ENCODE measurements at places on chromosomes 16 and 17.

GRCh38 chr16:3112058-3112880 lies at the start of gene ZNF205:
Gene ZNF205 (plus strand): TSS chr16:3112586. CDS start chr16:3113431, 845 bp downstream.
- DNase-seq = peak; percentile 85

DNA sequence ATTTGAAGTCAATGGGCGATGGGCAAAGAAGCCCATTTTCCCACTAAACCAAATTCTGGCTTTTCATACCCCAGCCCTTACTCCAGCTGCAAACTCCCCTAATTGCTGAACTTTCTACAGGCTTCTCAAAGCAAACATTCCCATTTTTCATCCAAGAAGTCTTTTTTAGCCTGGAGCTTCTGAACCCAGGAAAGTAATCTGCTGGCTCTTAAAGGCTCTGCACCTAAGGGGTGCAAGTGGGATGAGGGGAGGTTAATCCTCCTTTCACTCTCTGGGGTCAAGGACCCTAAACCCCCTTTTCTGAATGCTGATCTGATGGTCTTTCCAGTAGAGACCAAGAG lies 2.4 kb downstream of the HOXB7 start:
- no peak for DNase-seq

- no peak for DNase-seq
These were observed 208.5 kb downstream of the NTN1 start for GRCh38 chr17:9229826-9230201.

- DNase-seq = no peak
These were observed 3.3 kb upstream of the RNF112 start for GRCh38 chr17:19407601-19408345.

GRCh38 chr16:4376893-4377572 lies 5.4 kb downstream of the VASN start:
- DNase-seq = no peak

GRCh38 chr17:907725-908124 lies 71.9 kb downstream of the NXN start:
- DNase-seq = no peak

- peak; percentile 61 for DNase-seq
These were observed 8.8 kb upstream of the KRT31 start for GRCh38 chr17:41406205-41406604.

GRCh38 chr16:48317026-48317425 lies 68.2 kb downstream of the SIAH1 start:
- no peak for DNase-seq

- DNase-seq = no peak
These were observed 308.2 kb upstream of the IRX3 start for GRCh38 chr16:54594601-54595391.

GRCh38 chr16:12120982-12121652 lies 144.6 kb downstream of the SNX29 start:
- peak; percentile 49 for DNase-seq

DNA sequence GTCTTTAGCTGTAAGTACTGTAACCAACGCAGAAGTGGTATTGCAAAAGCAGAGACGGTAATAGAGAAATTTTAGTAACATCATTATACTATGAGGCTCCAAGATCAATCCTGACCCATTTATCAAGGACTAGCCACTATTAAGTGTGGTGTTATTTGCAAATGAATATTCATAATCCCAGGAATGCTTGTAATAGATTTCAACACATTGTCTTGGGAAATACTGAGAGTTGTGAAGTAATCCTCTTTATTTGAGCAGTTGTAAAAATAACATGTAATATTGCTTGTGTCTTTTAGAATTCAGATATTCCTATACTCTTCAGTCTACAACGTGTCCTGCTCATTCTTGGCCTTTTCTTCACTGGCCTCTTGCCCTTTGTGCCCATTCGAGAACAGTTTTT lies 46.4 kb downstream of the GDPD1 start:
- DNase-seq = no peak

DNA sequence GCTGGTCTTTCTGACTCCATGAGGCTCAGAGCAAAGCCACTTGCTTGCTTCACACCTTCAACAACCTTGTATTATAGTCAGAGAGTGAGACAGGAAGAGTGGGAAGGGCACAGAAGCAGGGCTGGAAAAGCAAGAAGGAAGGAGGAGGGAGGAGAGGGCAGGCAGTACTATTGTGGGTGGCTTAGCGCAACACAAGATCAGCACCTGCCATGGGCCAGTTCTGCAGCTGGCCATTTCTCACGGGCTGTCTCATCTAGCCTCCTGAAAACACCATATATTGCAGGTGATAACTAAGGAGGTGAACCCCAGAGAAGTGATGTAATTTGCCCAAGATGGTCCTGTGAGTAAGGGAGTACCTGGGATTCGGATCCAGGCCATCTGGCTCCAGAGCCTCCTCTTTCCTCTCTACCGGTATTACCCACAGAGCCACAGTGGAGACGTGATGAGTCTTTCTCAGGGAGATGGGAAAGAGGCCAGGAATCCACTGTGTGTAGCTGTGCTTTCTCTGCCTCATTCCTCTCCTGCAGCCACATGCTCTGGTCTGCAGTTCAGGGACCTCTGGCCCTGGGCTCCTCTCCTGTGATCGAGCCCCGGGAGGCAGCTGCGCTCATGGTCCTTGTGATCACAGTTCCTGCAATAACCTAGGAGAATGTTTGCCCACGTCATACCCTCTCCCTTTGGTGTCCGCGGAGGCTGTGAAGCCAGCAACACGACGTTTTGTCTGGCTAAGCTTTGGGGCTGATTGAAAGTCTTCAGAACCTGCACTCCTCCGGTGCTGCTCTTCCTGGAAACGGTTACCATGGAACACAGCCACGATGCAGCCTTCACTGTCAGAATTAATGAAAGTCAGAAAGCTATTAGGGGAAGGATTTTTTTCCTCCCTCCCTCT lies 178.1 kb upstream of the CCL2 start:
- DNase-seq = no peak

- DNase-seq = no peak
These were observed 5.9 kb downstream of the KRT17 start for GRCh38 chr17:41618341-41619035.

GRCh38 chr16:85205747-85206471 lies 93.6 kb upstream of the CIBAR2 start:
- peak; percentile 20 for DNase-seq

DNA sequence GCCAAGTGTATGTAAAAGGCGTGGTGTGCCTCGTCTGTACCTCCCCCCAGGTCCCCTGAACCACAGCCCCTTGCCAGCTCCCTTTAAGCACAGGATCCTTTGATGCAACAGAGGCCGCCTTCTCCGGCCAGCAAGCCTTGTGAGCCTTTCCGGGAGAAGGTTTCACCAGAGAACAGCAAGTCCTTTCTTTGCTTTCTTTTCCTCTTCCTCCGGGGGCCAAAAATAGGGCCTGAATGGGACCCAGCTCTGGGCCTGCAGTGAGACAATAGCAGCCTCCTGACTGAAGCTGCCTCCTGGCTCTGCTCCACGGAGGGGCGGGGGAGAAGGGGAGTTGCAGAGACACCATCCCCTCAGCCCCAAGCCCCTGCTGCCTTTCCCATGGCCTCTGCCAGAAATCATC lies 9.0 kb downstream of the ADGRG1 start:
- DNase-seq = no peak

DNA sequence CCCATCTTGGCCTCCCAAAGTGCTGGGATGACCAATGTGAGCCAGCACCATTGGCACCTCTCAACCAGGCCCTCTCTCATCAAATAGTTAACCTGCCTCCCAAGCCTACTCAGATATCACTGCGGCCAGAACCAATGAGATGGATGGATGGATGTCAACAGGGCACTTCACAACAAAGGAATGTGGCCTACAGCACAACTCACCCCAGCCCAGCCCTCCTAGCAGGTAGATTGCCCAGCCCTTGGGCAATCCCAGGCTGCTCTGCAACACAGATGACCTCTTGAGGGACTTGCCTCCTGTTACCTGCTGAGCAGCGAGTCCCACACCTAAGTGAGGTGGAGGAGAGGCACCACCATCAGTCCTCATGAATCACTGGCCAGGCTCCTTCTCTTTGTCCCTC lies 22.6 kb upstream of the KIFC3 start:
- DNase-seq = peak; percentile 93

DNA sequence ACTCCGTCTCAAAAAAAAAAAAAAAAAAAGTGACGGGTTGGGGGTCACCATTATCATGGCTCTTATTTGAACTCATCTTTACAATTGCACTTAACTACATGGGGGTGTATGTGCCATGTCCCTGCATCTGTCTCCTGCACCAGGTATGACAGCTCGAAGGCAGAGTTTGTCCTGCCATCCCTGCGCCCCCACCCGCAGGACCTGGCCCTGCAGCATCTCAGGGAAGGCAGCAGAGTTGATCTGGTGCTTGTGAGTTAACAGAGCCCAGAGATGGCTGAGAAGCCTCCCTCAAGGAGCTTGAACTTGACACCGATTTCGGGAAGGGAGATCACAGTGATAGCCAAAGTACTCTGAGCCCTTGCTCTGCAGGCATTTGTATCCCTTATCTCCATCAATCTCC lies 44.8 kb downstream of the C16orf82 start:
- no peak for DNase-seq

GRCh38 chr17:61400066-61400716 lies 548 bp downstream of the TBX2 start:
- DNase-seq = no peak

DNA sequence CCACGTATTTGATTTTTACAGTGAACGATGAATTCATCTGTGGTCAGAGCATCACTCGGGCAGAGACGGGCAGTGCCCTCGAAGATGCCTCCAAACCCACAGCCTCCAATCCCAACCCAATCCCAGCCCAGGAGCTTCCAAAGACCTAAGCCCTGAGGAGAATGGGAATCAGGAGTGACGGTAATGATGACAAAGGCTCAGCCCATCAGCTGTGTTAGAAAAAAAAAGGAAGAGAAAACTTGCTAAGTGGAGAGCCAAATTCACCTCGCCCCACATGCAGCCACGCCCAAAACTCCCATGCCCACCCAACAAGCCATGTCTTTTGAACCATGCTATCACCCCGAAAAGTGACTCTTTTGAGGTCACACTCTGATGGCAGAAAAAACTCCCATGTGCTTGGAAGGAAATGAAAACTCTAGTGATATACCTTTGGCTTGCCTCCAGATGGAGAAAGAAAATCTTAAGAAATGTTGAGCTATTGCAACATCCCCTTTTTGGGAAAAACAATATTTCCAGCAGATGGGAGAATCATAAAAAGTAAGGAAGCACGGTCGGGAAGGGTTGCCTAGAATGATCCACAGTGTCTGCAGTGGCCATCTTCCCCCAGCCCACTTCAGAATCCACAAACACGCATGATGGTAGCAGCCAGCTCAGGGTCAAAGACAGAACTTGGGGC lies 37.7 kb downstream of the XYLT1 start:
- no peak for DNase-seq

GRCh38 chr17:5241861-5242671 lies 7.4 kb upstream of the SCIMP start:
- no peak for DNase-seq

DNA sequence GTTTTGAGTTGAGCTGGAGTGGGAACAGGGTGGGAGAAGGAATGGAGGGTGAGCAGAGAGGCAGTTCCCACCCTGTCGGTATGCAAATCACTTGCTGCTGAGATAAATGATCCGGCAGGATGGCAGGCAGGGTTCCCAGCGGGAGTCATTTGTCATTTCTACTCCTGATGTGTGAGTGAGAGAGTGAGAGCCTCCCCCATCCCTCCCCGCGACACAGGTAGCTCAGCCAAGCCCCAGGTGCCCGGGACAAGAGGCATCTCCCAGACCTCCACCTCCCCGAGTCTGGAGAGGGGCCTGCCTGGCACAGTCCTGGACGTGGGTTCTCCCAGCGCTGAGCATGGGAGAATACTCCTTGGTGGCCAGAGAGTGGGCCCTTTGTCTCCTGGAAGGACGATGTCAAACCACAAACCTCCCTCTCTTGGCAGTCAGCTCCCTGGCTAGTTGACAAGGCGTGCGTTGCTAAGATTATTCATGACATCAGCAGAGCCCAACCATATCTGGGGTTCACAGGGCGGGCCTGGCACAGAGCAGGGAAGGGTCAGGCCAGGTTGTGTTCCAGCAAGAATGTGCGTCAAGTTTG lies 33.7 kb upstream of the TNRC6C start:
- no peak for DNase-seq

DNA sequence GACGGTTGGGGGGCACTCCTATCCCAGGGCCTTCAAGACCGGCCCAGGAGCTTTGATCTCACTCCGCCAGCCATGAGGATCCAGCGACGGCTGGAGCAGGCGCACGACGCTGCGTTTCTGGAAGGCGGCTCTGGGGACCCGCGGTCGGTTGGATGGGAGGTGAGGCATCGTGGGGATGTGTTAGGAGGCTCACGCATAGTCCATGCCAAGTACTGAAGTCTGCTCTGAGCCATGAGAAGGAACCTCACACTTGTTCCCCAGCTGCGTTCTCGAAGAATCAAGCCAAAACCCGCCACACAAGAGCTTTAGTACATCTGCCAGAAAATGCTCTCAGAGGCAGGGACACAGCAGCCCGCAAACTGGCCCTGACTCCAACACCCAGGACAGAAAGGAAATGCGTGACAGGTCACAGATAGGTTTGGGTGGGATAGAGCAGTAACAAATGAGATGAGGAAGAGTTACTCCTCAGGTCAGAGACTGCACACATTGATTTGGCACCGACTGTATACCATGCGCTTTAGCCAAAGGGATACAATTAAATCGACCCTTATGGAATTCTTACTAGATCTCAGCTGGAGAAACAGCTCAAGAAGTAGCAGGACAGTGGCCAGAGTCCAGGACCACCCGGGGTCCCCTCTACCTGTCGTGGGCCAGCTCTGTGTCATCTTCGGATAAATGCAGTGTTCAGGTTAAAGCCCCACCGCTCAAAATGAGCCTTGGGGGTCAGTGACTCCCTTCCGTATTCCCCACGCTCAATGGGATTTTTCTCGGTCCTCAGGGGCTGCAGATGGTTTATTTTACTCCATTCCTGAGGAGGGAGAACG lies 6.7 kb upstream of the GSG1L start:
- DNase-seq = no peak

Measured in kidney tubule cell (primary cell).